ENCODE measurements at places on chromosomes 1 and 21.

GRCh38 chr1:27042670-27043069 is 30.0 kb upstream of the TENT5B start:
- no peak overlapping the region for H3K4me3 ChIP-seq
- no peak overlapping the region for H3K27ac ChIP-seq
- H3K27me3 ChIP-seq, result no peaks in the 10 kb centered on the region
- H3K36me3 ChIP-seq, result no peaks in the 10 kb centered on the region
- no peak for DNase-seq

- H3K27ac ChIP-seq, result no peak overlapping the region
- no peak overlapping the region for H3K4me3 ChIP-seq
- no peaks in the 10 kb centered on the region for H3K4me1 ChIP-seq
Measured at GRCh38 chr21:41369920-41370839, 8.4 kb downstream of the MX2 start.

DNA sequence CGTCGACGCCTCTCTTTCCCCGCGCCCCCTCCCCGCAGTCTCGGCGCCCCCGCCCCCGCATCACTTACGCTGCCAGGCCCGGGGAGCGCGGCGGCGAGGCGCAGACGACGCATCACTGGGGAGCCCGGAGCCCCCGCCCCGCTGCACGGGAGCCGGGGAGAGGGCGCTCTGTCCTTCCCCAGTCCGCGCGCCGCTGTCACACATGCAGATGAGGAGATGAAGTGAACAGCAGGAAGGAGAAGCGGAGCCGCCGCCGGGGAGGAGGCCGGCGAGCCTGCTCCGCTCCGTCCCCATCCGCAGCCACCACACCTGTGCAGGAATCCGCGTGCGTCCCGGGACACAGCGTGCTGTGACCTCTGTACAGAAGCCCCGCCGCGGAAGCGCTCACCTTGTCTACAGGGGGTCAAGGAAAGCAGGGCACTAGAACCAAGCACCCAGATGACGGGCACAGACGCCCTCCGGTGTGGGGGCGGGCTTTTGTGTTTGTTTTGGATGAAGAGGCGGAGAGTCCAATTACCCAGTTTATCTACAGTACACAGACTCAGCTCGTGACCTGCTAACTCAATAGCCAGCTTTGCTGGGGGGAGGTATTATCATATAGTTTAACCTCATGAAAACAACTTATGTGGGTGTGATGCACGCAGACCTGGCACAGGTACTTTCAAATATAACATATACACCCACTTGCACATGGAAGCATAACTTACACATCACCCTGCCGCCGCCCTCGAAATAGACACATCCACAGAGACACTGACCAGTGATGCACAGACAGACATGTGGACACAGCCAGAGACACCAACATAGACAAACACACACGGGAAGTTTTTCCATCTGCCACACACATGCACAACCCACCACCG is 12.4 kb downstream of the KLHDC8A start:
- peaks cover 3% of the 10 kb centered on the region for H3K4me1 ChIP-seq
- no peak overlapping the region for H3K4me3 ChIP-seq

DNA sequence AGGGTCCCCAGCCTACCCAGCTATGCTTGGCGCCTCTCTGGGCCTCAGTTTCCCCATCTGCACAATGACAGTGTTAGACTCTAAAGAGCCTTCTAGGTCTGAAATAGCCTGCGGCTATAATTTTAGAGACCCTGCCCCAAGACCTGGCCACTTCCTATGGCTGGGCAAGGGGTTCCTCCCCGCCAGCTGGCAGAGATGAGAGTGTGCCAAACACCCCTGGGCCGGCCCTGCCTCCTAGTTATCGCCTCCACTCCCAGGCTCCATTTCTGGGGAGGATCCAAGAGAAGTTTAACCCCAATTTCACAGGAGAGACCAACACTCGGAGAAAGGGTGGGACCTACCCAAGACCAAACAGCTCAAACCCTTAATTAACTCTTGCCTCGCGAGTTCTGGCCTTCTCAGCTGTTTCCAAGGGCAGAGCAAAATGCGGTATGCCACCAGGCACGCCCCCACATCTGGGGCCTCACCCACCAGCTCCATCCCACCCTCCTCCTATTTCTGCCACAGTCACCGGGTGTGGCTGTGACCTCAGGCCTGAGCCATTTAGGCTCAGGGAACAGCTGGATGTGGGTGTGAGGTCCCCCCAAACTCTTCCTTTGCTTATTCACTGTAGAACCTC is 35.7 kb downstream of the TTC39A start:
- H3K27ac ChIP-seq, result no peak overlapping the region
- H3K27me3 ChIP-seq, result no peaks in the 10 kb centered on the region
- DNase-seq, result no peak

All from SJSA1 (cell line).